ENCODE measurements at places on chromosomes 2 and 18.
A peak's percentile ranks its signal among the peaks of the same experiment; 100 is the strongest.

DNA sequence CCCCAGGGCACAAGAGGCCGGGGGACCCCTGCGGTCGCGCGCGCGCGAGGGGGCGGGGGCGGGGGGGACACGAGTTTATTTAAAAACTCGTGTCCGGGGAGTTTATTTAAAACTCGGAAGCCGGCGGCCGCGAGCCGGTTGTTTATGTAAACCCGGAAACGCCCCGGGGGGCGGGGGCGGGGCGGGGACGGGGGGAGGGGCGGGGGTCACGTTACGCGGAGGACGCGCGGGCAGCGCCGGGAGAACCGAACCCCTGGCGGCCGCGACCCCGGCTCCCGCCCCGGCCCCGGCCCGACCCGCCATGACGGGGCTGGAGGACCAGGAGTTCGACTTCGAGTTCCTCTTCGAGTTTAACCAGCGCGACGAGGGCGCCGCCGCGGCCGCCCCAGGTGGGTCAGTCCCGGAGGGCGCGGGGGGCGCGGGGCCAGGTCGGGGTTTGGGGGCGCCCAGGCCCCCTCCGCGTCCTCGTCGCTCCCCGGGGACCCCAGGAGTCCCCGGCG is 4.4 kb downstream of the NFATC1 start:
- DNase-seq, result no peak

DNA sequence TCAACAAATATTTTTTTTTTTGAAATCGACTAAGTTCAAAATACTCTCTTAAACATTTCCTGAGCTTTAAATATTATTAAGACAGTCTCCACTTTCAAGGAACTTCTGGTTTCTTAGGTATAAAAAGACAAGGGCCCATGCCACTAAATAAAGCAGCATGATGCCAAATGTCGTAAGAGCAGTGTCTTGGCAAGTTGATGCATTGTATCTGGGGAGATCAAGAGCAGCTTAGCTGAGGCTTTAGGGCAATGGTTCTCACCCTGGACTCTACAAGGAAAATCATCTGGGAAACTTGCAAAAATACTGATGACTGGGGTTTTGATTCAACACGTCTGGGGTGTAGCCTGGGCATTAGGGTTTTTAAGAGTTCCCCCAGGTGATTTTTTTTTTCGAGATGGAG is 41.3 kb downstream of the COL4A3 start:
- DNase-seq, result no peak

GRCh38 chr2:30823452-30823851 is 16.2 kb upstream of the CAPN13 start:
- DNase-seq, result no peak

DNA sequence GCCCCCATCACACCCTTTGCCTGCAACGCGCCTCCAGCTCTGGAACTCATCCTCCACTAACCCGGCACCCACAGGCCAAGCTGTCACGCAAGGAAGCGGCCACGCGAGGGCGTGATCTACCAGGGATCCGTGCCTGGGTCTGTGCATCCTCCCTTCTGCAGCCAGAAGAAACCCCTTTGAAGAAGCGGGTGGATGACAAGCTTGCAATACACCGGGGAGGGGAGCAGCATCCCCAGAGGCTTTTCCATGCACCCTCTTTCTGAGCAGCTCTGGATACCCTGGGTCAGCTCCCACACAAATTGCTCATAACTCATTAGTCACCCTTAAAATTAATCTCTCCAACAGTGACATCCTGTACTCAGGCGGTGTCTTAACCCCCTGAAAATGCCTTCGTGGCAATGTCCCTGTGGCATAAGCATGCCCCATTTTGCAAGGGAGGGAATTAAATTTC is 47.6 kb downstream of the PDCL3 start:
- DNase-seq, result peak; percentile 31

GRCh38 chr2:32627441-32627813 is 423 bp upstream of the TTC27 start:
- no peak for DNase-seq

GRCh38 chr2:229230911-229231310 is 40.2 kb downstream of the PID1 start:
- no peak for DNase-seq

DNA sequence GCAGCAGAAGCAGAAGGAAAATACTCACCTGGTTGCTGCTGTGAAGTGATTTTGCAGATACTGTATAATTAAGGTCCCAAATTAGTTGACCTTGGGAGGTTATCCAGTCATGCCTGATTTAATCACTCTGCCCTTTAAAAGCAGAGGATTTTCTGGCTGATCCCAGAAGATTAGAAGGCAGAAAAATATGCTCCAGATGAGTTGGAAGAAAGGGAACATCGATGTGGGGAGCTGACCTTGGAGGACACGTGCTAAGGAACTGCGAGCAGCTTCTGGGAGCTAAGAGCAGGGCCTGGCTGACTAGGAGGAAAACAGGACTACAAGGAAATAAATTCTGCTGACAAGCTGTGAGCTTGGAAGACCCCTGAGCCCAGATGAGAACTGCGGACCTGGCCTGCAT is 13.3 kb upstream of the DYM start:
- no peak for DNase-seq

- DNase-seq, result no peak
Observed at GRCh38 chr2:173033084-173033483, 42.6 kb upstream of the MAP3K20 start.

DNA sequence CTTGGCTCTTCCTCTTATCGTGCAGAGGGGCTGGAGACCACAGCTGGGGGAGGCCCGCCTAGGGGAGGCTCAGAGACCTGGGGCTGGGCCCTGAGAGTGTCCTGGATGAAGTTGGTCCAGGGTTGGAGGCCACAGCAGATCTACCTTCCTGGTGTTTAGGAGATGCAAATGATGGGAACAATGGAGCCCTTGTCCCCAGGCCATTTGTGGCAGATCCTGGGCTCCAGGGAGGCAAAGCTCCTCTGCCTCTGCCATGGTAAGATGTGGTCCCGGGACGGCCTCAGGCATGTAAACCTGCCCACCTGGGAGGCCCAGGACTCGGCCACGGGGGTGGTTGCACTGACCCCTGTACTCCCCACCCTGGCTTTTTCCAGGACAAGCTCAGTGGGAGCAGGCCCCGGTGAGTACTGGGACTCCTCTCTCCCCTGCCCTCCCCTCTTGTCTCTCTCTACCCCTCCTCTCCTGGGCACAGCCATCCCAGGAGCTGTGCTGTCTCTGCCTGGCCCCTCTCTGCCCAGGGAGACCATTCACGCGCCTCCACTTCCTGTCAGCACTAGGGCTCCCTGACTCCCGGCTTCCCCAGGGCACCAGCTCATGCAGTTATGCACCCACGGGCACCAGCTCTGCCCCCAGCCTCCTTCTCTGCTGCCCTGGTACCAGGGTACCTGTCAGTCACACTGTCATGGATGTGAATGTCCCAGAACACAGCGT is 10.9 kb downstream of the SH2D6 start:
- no peak for DNase-seq

GRCh38 chr2:207188626-207189419 is 23.1 kb upstream of the KLF7 start:
- no peak for DNase-seq

DNA sequence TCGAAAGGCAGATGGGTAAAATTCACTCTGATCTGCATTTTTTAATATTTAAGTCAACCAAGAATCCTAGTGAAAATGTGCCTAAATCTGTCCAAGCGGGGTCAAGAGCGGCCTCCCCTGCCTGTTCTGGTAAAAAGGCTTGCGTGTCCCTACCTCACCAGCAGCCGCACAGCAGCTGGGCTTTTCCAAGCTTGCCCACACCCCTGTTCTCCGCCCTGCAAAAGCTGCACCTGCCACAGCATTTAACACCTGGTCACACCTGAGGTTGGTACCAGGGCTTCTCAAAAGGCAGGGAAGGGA is 25.8 kb upstream of the TMEM182 start:
- DNase-seq, result no peak

DNA sequence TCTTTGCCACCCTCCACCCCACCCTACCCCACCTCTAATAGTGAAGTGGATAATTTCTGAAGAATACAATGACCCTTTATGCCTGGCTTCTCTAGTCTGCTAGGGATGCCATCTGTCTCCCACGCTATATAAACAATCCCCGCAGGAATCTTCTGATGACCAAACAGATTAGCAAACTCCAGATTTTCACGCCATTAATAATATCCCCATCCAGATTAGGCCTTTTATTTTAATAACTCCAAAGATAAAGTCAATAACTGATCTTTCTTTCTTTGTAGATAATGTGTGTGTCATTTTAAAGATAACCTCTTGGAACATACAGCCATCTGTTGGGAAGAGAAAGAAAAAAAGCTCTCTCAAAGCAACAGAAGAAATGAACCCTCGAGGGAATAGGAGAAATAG is 47.9 kb upstream of the CCDC150 start:
- DNase-seq, result no peak

Data from stimulated activated CD8-positive, alpha-beta memory T cell treated with anti-CD3 and anti-CD28 coated beads, Interleukin-7, amount 100 ng/mL, for 48 hours (primary cell).